ENCODE measurements at places on chromosomes 5 and 9.

DNA sequence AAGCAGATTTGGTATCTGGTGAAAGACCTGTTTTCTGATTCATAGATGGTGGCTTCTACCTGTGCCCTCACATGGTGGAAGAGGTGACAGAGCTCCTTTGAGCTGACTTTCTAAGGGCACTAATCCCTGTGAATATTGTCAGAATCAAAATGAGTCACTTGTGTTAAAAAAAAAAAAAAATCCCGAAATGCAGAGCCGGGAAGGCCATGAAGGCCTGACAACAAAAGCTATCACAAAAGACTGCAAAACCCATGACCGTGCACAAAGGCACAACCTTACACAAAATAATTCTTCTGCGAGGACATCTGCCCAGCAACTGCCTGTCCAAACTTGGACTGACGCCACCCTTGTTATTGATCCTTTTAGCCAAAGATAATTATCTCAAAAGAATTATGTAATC, 19.6 kb upstream of the UBTD2 start:
- DNase-seq: no peak

DNA sequence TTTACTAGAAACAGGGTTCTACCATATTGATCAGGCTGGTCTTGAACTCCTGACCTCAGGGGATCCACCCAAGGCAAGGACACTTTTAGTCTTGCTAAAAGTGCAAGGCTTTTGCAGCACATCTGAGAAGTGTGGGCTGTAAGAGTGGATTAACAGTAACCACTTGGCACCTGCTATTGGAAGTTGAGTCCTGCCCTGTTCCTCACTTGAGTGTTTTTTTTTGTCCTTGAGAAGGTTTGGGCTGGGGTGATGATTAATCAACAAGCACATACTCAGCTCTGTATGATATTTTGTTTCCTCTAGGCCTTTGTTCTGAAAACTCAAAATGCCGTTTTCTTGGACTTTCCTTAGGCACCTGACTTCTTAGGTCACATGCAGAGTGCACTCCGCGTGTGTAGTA, 37.4 kb downstream of the SNX30 start:
- DNase-seq: no peak

DNA sequence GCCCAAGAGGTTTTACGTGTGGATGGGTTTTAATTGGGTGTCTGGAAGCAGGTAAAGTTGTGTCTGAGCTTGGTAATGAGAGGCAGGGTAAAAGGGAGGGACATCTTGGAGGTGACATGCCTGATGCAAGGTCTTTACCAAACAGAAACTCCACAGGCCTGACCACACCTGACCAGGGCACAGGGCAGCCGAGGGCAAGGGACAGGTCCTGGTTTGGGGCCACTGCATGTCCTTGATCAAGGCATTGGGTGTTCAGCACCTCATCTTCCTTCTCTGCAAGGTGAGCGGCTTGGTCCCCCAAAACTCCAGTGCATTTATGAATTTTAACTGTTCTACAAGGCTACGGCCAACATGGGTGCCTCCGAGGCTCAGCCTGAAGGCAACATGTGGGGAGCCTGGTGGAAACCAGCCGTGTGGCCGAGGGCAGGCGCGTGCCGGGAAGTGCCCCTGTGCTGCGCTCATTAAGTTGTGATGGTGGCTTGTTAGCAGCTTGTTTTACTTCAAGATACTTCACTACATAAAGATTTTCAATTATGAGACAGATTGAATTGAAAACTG, 30.7 kb upstream of the LPCAT1 start:
- no peak for DNase-seq

- DNase-seq: no peak
Observed at GRCh38 chr9:33628865-33629410, 104.9 kb downstream of the ANKRD18B start.

GRCh38 chr5:149940077-149940574, 4.5 kb downstream of the PDE6A start:
- no peak for DNase-seq

DNA sequence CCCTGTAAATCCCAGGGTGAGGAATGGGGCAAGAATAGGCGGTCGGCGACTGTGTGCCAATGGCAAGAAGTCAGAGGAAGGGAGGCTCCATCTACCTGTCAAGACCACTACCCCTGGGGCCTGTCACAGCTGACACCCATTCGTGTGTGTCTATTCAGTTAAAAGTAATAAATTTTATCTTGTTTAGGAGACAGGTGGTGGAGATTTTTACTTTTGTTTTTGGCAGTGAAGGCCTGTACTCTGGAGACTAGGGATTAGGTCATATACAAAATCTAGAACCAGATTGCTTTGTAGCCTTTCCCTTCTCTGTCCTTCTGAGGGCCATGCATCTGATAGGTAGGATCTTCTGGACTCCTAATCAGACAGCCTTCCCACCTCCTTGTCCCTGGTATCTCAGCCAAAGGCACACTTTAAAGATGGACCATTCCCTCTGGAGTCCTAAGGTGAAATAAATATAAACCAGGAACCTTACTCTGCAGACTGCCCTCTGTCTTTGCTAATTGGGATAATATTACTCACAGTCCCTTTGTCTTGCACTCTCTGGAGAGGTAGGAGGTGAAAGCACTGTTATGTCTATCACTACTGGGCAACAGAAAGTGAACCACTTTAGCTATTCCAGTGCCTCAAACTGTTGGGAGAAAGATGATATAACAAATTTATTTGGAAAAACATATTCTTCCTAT, 213.2 kb upstream of the ACTBL2 start:
- no peak for DNase-seq

DNA sequence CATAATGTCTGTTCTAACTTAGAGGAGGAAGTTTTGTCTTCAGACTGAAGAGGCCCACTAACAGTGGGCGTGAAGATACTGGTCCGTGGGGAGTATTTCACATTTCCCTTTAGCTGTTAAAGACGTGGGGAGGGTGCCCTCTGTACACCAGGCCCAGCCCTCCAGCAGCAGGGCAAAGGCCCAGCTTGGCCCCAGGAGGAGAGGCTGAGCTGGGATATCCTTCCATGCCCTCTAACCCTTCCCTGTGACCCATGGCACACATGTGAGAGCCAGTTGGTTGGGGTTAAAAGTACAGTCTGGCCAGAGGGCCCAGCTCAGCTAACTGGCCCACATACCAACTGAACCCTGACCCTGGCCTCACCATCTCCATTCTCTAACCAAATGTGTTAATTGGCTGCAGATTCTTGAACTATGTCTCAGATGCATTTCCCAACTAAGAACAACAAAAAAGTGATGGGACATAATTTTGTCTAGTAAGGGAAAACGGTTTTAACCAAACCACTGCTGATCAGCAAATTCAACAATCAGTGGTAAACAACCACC, 74.4 kb downstream of the LHFPL2 start:
- no peak for DNase-seq

DNA sequence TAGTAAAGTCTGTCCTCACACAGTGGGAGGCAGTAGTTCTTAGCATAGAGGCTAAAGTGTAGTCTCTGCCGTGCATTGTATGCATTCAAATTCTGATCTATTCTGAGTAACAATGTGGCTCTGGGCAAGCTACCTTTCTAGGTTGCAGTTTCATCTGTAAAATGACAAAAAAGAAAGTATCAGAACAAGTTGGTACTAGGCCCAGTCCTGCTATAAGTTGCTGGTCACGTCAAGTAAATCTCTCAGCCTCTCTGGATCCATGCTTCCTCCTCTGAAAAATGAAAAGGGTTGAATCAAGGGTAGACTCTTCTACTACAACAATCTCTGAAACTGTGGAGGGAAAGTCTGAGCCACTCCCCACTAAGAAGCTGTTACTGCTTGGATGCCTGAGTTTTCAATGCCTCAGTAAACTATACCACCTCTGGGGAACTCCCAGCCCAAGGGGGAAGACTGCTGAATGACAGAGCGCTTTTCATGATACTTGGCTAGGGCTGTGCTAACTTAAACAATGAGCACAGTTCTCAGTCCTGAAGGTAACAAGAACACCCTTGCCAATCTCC, 34.5 kb upstream of the SPARC start:
- DNase-seq: no peak

DNA sequence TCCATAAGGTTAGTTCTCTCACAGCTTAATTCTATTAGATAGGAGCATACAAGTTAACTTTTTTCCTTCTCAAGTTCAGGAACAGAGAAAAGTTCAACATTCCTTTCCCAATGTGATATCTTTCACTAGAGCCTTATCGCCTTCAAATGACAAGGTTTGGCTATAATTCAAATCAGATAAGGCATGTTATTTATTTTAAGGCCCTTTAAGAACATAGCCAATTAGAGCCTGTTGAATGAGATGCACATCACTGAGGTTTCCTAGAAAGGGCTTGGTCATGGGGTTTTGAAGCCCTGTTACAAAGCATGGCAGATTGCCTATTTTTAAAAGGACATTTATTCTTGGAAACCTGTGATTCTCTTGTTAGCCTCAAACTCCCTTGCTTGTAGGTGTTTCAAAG, 123.4 kb downstream of the BASP1 start:
- no peak for DNase-seq

DNA sequence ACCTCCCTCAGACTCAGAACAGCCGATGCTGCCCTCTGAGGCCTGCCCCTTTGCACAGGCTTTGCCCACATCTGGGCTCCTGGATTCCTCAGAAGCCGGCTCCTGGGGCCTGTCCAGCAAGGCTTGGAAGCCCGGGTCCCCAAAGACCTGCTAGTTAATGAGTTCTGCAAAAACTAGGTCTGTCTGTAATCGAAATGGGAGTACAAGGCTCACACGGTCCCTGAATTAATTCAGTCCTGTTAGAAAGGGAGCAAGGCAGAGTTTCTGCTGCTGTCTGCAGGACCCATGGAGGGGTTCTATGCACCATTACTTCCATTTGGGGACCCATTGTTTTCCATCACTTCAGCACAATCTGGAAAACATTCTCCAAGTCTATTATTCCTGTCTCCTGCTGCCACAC, 221.8 kb downstream of the MELK start:
- no peak for DNase-seq

DNA sequence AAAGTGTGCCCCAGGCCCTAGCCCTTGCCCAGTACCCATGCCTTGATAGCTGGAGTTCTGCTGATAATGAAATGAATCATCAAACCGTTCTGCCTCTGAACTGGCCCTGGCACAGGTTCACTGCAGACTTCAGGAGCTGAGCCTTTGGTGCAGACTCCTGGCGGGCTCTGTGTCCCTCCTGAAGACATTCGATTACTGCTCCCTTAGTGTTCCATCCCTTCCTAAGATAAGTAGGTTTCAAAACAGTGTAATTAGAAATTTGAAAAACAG, 97.2 kb downstream of the MVB12B start:
- DNase-seq: no peak

GRCh38 chr5:179435731-179436315, 90.6 kb upstream of the ADAMTS2 start:
- DNase-seq: no peak

- no peak for DNase-seq
Observed at GRCh38 chr5:110268985-110269384, 457.5 kb downstream of the TMEM232 start.

DNA sequence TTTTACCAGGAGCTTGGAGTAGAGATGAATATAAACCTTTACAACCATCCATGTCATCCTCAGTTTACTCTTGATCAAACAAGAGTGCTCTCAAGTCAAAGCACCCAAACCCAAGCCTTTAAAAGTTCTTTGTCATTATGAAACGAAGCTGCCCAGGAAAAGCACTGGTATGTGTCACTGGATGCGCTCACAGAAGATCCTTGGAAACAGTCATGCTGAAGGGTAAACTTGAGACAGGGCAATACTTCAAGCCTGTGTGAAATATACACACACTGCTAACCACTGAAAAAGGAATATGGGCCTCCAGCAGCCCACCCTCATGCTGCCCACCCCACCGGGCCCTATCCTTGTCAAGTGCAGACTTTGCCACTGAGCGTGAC, 84.5 kb downstream of the PRRT1B start:
- no peak for DNase-seq

DNA sequence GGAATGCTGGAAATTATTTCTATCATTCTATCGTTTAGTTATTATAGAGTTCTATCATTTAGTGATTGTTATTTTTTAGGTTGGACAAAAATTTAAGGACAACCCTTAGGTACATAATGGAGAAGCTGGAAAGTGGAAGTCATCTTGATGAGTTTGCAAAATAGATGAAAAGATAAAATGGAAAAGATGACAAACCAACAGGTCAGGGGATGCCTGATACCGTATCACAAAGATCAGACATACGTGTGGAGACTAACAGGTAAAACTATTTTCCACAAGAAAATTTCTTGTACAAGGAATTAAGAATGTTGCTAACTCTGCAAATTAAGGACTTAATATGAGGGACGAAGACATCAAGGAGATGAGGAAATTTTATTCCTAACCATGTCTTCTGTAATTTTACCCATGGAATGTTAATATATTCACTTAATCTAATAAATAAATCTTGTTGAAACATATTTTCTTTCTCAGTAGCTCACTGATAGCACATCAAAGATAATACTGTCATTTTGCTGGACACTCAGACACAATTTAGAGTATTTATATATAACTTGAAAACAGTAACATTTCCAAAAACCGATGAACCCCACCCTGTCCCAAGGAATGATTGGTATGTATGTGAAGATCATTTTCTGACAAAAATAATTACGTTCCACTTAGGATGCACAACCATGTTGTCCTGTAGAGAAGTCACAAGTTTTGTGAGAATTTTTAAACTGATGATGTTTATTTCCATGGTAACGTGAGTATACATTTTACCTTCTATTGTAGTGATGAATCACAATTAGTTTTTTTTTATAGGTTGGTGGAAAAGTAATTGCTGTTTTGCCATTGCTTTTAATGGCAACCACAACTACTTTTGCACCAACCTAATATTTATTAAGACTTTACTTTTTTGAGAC, 2.6 kb downstream of the LURAP1L start:
- no peak for DNase-seq

DNA sequence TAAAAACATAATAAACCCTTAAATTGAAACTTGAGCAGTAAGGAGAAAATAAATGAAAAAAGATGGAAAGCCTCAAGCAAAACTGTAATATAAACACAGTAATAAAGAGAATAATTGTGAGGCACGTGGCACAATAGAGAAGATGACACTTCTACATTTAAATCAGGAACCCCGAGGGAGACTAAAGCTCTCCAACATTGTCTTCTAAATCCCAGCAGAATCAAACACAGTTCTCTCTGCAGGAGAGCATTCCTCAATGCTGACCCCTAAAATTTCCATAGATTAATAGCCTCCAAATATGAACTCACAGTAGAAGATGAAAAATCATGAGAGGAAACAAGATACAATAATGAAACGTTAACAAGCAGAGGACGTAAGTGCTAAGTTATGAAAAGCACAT, 721.2 kb upstream of the COX7C start:
- DNase-seq: no peak
